ENCODE measurements at places on chromosomes 11 and 22.

GRCh38 chr11:12131943-12132789, 21.8 kb downstream of the MICAL2 start:
- DNase-seq = no peak

DNA sequence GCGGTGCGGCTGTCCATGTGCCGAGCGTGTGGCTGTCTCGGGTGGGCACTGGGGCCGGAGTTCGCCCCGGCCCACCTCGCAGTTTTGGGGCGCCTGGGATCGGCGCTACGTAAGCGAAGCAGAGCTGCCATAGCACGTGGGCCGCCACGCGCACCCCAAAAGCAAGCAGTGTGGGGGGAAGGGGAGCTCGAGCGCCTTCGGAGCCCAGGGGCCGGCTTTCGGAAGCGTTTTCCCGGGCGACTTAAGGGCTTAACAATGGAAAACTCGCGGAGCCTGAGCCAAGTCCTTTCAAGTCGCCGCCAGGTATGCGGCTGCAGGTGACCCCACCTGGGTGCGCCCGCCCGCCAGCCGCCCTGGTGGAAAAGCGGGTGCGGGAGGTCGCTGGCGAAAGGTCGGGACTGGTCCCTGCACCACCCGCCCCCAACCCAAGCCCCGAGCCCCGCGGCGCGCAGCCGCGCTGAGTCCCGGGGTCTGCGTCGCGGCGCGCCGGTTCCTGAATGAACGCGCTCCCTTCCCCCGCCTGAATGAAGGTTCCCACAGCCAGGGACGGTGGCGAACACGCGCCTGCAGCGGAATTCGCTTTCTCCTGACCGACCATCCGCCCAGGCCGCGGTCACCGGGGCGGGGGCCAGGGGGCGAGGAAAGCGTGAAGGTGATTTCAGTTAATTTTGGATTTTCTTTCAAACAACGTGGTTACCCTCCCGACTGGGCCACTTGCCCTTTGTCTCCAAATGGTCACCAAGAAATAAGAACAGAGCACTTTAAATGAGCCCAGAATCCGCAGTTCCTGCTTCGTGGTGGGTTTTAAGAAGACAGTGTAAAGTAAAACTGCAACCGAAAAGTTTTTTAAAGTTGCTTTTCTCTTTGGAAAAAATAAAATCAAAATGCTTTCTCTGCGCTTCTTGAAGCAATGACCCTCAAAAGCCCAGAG, 2.8 kb upstream of the CCND1 start:
- DNase-seq = no peak

GRCh38 chr11:100682247-100682969, 4.7 kb upstream of the ARHGAP42 start:
- DNase-seq = no peak

- DNase-seq = peak; percentile 55
These were observed 37.9 kb upstream of the PRR5 start for GRCh38 chr22:44664149-44664548.

Data from putamen (tissue), 1 donor.